Bronchial epithelial cell (primary cell): ENCODE measurements at places on chromosomes 11 and 22. TPM values are rescaled to one million over a fixed set of nuclear protein-coding genes. Genes with fewer than 3 reads are reported as not detected.

- DNase-seq = no peak
These were observed 58.9 kb upstream of the ARHGAP32 start for GRCh38 chr11:129251067-129251466.

- no peak for DNase-seq
These were observed 69.7 kb downstream of the MYO7A start for GRCh38 chr11:77197626-77198320.

The C11orf52 gene
- total RNA-seq = 0.26 and 2.3 TPM in 2 replicates

The GTSE1 gene
- 0.13 and 0.26 TPM in 2 replicates for total RNA-seq

DNA sequence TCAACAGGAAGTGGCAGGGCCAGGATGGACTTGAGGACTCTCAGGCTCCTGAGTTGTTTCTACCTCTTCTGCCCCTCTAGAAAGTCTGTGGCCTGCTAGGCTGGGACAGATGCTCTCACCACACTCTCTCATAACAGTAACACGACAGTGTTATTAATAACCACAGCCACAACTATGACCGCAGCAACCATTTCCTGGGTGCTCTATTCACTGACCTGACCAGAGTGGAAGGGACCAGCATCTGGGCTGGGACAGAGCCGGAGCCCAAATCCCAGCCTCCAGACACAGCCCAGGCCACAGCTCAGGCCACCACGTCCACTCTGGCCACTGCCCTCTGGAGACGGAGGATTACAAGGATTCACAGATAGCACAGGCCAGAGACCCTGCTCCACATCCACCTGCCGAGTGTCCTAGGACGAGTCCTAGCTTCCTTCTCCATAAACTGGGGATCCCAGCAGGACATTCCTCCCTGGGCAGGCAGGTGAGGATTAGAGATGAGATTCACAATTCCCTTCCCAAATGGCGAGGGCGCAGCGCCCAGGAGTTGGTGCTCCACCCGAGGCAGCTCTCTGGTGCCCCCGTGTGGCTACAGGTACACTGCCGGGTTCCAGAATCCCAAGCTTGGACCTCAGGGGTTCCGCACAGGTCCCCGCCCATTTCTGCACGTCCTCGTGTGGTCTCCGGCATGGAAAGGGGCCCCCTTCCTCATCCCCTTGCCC is 7.1 kb downstream of the PNPLA5 start:
- peak; percentile 21 for DNase-seq

DNA sequence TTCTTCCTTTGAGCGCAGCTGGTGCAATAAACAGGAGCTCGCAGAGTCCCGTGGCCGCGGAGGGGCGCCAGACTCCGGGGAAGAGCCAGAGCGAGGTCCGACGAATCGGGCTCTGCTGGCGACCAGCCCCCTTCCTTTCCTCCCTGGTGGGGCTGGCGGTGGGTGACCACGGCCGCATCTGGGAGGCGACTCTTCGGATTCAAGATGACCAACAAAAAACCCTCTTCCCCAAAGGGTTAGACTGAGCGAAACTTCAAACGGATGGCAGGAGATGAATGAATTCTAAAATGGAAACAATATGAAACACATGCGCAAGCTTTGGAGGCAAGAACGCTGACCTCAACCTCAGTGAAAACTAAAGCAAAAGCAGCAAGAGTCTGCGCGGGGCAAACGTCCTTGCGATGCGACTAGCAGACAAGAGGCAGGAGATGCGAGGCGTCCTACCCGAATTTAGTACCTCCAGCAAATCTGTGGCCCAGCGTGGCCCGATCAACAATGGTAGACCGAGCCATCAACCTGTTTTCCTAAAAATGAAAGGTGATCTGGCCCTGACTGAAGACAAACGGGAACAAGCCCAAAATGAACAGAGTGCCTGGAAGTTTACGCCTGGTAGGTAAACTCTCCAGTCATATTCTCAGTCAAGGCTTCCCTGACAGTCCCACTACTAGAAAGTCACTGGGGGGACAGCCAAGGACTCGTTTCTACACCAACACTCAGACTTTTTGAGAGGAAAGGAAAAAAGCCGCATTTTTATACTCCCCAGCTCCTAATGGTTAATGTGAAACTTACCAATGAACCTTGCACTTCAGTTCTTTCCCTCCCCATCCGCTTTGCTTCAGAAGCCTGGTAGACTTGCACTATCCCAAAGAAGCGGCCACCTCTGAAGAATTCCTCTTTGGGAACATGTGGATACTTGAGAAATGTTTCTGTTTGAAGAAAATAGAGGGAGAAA is 11.6 kb downstream of the MMP3 start:
- no peak for DNase-seq

DNA sequence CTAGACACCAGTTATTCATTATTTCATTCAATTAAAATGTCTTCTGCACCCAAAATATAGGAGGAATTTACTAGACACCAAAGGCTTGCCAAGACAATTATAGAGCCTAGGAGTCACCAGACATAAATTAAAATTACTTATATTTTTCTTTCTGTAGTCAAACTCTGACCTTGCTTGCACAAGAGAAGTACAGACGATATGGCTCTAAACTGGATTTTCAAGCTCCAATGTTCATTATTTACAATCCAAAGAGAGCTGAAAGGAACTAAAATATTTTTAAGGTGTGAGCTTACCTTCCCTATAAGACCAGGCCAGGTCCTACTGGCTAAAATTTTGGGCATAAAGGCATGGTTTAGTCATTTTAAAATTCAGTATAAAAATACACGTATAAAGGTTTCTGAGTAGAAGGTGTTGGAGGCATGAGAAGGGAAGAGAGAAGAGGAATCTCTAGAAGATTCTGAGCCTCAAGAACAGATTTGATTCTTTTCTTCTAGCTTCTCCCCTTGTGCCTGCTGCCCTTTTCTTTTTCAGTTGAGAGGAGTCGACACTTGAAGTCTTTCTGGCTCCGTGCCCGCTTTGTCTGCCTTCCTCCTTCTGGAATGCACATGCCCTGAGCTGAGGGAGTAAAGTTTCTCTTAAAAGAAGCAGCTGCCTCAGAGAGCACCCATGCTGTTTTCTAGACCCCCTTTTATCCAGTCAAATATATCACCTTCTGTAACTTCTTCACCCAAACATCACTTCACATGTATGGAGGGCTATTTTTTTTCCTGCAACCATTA is 13.5 kb downstream of the C11orf97 start:
- peak; percentile 63 for DNase-seq

DNA sequence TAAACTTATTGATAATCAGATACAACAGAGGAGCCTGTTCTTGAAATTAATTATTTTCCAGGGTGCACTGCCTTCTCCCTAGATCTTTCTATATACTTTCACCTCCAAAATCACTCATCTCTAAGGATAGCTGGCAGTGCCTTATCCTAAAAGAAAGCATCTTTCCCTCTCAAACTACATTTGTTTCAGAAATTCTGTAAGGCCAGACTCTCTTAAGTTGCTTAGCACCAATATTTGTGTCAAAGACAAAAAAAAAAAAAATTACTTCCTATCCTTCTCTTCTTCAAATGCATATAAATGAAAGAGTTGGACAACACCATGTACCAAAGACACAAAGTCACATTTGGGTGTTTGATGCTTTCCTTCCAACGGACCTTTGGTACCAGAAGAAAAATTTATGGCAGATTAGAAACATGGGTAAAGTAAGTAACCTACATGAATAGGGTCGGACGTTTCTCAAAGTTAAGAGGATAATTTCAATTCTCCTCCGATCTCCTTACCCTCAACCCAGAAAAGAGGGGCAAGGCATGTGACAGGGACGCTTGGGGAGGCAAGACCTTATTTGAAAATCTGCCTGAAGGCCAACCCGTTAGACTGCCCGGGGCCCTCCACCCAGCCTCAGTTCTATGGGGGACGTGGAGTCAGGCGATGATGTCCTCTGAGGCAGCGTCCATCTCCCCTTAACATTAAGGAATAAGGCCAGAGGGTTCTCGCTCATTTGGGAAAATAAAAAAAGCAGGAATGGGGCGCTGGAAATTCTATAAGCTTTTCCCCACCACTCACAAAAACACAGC is 66.3 kb downstream of the ETS1 start:
- DNase-seq = no peak

The GNAZ gene
- total RNA-seq = under 0.01 TPM in 2 replicates

GRCh38 chr11:128716661-128717210 is 22.9 kb downstream of the FLI1 start:
- no peak for DNase-seq

- DNase-seq = no peak
These were observed 25.3 kb downstream of the UEVLD start for GRCh38 chr11:18563090-18563730.

The LYVE1 gene
- not detected in 2 replicates for total RNA-seq

The RAB39A gene
- total RNA-seq = not detected in 2 replicates

DNA sequence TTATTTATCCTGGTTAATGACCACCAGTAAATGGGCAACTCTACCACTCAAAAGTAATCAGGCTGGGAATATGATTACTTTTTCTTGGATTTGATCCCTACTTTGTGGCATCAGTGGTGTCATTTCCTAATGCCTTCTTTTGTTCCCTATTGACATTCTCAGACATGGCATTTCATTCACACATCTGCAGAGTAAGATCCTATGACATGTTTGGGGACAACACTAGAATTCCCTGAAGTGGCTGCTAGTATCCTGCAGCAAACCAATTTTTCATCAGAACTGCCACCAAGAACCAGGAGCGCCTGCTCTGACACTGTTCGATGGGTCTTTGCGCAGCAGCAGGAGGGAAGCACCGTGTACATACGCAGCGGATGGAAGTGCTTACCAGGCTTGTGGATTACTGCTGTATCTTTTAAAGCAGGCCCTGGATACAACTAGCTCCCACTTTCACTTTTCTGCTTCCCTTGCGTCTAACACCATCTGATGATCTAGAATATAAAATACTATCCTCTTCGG is 97.7 kb downstream of the LARGE2 start:
- DNase-seq = no peak

GRCh38 chr11:34161812-34162492 is 56.5 kb downstream of the NAT10 start:
- DNase-seq = no peak

GRCh38 chr11:92826603-92827002 is 142.8 kb upstream of the MTNR1B start:
- no peak for DNase-seq

- no peak for DNase-seq
These were observed 103.0 kb downstream of the SPATA19 start for GRCh38 chr11:133742353-133742752.

DNA sequence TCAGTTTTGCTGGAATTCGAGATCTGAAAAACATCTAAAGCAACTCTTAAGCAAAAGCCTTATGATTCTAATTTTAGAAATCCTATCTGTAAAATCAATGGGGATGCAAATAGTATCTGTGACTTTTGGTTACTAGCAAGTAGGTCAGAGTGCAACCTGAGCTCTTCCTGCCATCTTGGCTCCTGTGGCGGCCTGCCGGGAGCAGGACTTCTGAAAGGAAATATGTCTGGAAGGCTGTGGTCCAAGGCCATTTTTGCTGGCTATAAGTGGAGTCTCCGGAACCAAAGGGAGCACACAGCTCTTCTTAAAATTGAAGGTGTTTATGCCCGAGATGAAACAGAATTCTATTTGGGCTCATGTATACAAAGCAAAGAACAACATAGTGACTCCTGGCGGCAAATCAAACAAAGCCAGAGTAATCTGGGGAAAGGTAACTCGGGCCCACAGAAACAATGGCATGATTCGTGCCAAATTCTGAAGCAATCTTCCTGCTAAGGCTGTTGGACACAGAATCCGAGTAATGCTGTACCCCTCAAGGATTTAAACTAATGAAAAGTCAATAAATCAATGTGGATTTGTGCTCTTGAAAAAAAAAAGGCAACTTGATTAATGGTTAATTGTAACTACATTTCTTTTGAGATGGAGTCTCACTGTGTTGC is 1.7 kb downstream of the SAMM50 start:
- no peak for DNase-seq

- DNase-seq = no peak
These were observed 4.9 kb downstream of the APOL3 start for GRCh38 chr22:36155702-36156101.

- peak; percentile 30 for DNase-seq
These were observed 72.6 kb upstream of the CADM1 start for GRCh38 chr11:115576606-115577380.

- peak; percentile 96 for DNase-seq
These were observed 47.8 kb downstream of the DBX1 start for GRCh38 chr11:20112291-20113148.

The PPFIA1 gene
- total RNA-seq = 33.0 and 35.0 TPM in 2 replicates

DNA sequence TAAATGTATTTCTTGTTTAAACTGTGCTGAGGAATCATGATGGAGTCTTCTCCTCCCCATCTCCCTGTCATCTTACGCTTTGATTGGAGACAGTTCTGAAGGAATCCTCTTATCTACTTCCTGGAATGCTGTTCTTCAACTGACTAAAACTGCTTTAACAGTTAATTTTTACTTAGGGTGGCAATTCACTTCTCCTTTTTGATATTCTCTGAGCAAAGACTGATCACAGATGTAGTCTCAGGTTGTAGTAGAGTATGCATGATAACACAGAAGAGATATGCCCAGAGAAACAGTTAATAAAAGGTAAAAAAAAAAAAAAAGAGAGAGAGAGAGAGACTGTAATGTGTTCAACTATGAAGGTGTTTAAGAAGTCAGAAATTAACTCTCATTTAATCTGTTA is 1.4 kb upstream of the CASP5 start:
- no peak for DNase-seq

The GSTT2B gene
- total RNA-seq = 0.79 and 0.90 TPM in 2 replicates

DNA sequence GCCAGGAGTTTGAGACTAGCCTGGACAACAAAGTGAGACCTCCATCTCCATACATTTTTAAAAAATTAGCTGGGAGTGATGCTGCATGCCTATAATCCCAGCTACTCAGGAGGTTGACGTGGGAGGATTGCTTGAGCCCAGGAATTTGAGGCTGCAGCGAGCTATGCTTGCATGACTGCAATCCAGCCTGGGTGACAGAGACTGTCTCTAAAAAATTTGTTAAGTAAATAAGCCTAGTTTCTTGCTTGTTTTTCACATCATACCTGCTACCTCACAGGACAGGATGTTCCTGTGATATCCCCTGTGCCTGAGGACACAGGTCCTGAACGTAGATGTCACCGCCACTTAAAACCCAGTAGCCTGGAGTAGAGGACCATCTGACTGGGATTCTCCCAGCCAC is 348.6 kb downstream of the MN1 start:
- DNase-seq = no peak

GRCh38 chr22:27247701-27248434 is 553.7 kb downstream of the MN1 start:
- DNase-seq = no peak

- no peak for DNase-seq
These were observed at the start of gene GP1BB for GRCh38 chr22:19723232-19723982. TSS of gene GP1BB (plus strand) at chr22:19723539. CDS start at chr22:19723570, 31 bp downstream.

GRCh38 chr11:33040033-33040861 is 875 bp downstream of the TCP11L1 start:
- DNase-seq = peak; percentile 49

The VSIG2 gene
- 0.53 and 2.0 TPM in 2 replicates for total RNA-seq

GRCh38 chr22:38866024-38866398 is 6.0 kb downstream of the CBX6 start:
- DNase-seq = no peak

DNA sequence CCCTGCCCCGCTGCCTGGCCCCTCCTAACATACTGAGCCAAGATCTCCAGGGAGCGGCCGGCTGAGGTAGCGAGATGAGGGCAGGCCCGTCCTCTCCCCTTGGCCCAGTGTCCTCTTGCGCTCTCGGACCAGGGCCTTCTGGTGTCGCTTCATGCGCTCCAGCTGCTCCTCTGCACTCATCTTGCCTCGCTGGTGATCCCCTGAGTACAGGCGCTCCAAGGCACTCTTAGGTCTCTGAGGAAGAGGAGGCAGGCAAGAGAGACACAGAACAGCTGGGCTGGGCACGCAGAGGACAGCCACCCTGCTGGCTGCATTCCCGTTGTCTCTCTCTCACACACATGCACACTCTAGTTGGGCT is 50.6 kb downstream of the C11orf58 start:
- DNase-seq = no peak
